ENCODE measurements at places on chromosomes 11 and 22.

GRCh38 chr22:35580351-35581022 is 36.6 kb downstream of the MB start:
- DNase-seq: no peak

DNA sequence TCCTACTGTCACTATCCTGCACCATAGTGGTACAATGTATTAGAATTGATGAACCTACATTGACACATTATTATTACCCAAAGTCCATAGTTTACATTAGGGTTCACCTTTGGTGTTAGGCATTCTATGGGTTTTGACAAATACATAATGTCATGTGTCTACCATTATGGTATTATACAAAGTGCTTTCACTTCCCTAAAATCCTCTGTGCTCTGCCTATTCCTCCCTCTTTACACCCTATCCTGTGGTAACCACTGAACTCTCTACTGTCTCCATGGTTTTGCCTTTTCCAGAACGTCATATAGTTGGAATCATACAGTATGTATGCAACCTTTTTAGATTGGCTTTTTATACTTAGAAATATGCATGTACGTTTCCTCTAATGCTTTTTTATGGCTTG is 51.5 kb downstream of the CCDC15 start:
- DNase-seq: no peak

- DNase-seq: no peak
These were observed 179.3 kb downstream of the LARGE1 start for GRCh38 chr22:33741025-33741424.

GRCh38 chr11:66080055-66080817 is 10.2 kb downstream of the PACS1 start:
- DNase-seq: peak; percentile 52

DNA sequence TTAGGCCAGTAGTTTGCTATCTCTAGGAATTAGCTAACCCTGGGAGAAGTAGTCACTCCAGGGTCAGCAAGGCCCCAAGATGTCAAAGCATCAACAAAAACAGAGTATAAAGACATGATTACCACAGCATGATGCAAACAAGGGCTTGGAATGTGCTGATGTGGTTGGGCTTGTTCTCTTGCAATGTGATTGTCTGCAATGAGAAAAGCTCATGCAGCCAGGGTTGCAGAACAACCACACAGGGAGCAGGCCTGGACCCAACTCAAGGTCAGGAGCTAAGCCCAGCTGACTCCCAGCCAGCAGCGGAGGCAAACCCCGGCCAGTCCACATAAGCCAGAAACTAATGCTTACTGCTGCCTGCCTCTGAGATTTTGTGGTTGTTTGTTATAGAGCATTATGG is 132.4 kb upstream of the ZC3H12C start:
- DNase-seq: no peak

GRCh38 chr22:43448048-43448447 is 36.2 kb downstream of the MPPED1 start:
- no peak for DNase-seq
